ENCODE measurements at places on chromosomes 16 and 17.

DNA sequence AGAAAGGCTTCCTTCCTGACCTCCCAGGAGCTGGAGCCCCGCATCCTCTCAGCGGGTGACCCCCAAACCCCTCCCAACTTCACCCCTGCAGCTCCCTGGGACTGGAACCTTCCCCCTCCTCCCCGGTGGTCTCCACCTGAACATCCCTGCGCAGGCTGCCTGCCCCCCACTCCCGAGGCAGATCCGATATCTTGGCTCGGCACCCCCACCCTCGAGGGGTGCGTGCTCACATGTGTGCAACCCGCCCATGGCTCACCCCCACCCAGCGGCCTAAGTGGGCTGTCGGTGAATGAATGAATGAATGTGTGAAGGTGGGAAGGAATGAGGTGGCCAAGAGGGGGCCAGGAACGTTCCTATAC lies 39.7 kb downstream of the SLC7A5 start:
- no peak for DNase-seq

DNA sequence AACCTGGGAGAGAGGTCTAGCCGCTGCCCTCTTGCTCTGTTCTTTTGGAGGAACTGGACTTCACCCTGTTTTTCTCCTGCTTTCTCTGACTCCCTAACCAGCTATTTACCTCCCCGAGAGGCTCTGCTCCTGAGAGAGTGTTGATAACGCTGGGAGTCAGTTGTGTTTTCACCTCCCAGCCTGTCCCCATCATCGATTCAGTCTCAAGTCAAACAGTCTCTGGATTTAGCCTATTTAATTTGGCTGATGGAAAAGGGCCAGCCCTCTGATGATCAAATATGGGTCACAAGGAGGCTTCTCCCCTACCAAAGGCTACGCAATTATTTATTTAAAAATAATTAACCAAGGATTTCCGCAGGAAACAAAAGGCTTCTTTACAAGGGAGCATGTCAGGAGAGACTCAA lies 31.8 kb downstream of the HNF1B start:
- no peak for DNase-seq

- DNase-seq: no peak
Observed at GRCh38 chr17:74920642-74921025, 2.4 kb downstream of the USH1G start.

DNA sequence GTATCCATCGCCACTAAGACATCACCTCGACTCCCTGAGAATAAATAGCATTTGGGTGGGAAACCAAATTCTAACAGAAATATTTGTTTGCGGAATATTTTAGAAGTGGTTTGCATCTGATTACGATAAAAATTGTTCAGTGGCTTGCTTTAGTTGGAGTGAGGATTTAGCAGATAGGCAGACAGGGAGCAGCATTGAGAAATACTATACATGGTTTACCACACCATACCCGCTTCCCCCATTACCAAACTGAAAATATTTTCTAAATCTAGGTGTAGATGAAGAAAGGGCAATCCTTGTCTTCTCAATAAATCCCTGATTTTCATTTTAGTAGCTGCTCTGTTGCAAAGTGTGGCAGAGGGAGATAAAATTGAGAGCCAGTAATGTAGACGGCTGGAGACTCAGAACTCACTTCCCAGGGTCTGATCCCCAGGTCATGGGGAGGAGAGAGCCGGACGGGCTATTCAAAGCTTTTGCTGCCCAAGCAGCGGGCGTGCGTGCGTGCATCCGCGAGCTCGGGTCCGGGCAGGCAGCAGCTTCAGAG lies 808 bp upstream of the BAHCC1 start:
- no peak for DNase-seq

DNA sequence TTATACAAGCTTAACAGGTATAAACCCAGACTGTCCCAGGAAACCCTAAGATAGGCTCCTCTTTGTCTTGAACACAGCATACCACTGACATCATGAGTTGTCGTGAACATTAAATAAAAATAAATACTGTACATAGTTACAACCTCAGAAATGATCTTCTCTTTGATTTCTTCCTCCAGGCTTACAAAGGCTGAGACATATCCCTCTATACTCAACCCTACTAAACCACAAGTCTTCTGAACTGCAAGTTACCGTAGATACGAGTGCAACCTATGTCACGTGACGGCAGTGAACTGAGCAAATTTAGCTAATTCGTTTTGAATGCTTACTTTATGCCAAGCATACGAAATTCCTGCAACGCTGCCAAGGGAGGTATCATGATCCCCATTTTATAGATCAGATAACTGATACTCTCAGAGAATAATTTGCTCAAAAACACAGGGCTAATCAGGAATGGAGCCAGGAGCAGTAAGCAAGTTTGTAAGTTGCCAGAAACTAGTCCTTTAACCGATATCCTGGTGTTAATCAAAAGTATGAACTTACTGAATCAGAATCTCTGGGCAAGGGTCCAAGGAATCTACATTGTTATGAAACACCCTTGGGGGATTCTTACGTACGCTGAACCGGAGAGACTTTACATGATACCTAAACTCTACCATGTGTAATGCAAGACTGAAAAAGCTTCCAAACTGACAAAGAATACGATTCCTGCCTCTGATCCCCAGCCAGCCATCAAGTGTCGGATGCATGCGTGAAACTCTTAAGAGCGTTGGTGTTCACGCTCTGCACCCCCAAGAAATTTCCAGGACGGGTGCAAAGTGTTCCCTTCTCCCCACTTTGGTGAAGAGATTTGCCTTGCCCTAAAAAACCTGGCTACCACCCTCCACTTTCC lies 106.2 kb downstream of the XYLT1 start:
- DNase-seq: no peak

GRCh38 chr17:27327871-27328270 lies 34.0 kb downstream of the WSB1 start:
- no peak for DNase-seq

DNA sequence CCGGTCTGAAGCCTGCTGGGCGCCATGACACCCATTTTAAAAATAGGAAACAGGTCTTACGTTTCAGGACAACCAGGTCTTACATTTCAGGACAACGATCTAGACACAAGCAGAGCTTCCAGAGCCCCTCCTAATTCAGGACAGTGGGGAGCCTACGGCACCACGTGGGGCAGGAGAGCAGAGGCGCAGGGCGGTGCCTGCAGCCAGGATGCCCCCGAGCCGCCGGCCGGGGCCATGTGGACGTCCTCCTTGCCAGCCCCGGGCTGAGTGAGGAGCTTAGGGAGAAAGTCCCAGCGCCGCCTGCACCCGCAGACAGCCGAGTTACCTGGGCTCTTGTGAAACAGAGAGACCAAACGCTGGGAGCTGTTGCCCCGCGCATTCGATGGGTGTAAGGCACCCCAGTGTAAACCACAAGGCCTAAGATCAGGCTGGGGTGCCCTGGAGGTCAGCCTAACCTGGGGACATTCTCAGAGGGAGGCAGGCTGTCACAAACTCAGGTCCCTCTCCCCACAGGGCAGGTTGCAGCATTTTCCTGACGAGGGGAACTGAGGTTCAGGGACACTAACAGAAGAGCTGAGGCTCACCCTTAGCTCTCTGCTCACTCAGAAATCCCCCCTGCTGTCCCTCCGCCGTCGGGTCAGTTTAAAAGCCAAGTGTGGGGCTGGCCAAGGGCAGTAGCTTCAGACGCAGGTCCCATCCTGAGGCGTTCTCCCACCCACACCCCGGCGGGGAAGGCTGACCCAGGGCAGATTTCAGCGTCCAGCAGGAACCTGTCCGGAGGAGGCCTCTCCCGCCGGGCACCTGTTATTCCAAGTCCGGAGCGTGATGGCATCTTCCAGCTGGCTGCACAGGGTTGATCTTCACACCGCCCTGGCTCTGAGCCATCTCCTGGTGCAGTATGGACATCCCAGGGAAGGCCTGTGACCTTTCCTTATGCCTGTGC lies 1.8 kb upstream of the NOTUM start:
- DNase-seq: no peak
